EH (cell line): ENCODE measurements at places on chromosomes 2 and 18.

GRCh38 chr18:54396760-54397159, 39.1 kb downstream of the C18orf54 start:
- no peak for DNase-seq

DNA sequence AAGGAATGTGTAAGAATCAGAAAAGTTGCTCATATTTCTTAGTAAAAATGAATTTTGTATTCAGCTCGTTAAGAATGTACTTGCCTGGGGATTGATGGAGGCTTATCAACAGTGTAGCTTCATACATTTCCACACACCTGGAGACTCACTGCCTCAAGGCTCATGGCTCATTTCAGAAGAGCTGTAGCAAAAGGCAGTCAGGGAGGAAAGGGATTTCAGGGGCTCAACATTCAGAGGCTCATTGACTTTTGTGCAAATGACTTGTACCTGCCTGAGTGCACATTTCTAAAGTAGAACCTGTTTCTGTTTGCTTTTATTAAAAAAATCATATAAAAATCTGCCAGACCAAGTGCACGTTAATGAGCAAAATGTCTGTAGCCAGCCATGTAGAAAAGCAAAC, 304.4 kb downstream of the KCNS3 start:
- no peak for DNase-seq

- DNase-seq: peak; percentile 41
Measured at GRCh38 chr2:18372641-18373040, 187.8 kb downstream of the RDH14 start.

GRCh38 chr2:71528749-71529148, 75.4 kb downstream of the DYSF start:
- no peak for DNase-seq

DNA sequence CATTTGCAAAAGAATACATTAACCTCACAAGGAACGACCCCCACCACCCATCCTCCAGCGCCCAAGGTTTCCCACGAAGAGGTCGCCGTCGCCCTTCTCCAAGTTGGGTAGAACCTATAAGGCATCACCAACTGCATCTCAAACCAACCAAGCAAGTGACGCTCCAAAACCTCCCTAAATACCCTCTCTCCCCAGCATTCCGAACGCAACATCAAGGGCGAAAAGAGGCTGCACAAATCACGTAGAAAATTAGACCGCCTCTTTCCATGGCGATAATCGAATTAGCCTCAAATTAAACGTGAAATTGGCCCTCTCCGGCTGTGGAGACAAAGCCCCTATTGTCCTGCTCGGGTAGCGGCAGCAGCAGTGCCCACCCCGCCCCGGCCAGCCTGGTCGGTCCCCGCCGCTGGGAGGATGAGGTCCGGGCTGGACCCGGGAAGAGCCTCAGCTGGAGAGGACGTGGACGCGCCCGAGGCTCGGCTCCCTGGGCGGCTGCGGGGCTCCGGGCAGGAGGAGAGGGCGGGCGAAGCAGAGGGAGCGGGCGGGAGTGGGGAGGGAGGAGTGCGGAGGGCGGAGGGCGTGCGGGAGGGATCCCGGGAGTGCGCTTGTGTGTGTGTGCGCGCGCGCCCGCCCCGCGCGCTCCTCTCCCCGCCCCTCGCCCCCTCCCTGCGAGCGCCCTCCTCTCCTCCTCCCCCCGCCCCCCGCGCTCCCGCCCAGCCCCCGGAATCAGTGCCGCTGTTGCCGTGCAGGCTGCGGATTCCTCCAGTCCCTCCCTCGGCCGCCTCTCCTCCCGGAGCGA, at the start of gene SPTBN1:
TSS of gene SPTBN1 (plus strand) at position 765 of the 799 bp plus-strand sequence. CDS start 70,092 bp downstream, outside the sequence.
- DNase-seq: peak; percentile 90

- DNase-seq: no peak
Measured at GRCh38 chr2:238045575-238045974, 15.2 kb upstream of the SCLY start.

DNA sequence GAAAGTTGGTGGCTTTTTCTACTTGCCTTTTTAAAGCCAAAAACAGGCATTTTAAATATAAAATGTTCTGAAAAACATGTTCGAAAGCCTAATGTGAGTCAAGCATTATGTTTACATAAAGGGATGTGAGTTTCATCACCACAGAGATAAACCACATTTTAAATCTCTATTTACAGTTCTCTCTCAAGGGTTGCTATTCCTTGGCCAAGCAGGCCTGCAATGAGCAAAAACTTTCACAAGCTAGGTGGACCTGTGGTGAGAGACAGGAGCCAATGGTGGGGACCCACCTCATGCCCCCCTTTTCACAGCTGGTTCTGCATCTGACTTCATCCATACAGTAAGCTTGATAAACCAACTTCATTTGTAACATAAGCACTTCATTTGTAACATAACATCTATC, 65.1 kb downstream of the CUL3 start:
- peak; percentile 78 for DNase-seq

DNA sequence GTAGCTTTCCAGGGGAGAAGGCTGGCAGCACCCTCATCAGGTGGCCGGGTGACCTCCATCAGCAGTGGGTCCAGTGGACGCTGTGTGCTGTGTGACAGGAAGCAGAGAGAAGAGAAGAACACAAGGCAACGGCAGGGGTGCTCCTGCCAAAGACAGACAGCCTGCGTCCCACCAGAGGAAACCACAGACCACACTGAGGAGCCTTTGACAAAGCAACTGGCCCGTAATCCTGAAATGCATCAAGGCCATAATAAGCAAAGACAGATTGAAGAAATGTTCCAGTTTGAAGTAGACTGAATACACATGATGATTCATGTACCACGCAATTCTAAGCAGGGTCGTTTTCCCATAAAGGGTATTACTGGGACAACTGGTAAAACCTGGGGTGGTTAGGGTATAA, 172.4 kb downstream of the FBXO15 start:
- DNase-seq: peak; percentile 38

GRCh38 chr2:162072976-162073887, 783 bp downstream of the DPP4 start:
- DNase-seq: peak; percentile 15

- DNase-seq: no peak
Measured at GRCh38 chr18:70194227-70194890, 11.1 kb downstream of the RTTN start.

DNA sequence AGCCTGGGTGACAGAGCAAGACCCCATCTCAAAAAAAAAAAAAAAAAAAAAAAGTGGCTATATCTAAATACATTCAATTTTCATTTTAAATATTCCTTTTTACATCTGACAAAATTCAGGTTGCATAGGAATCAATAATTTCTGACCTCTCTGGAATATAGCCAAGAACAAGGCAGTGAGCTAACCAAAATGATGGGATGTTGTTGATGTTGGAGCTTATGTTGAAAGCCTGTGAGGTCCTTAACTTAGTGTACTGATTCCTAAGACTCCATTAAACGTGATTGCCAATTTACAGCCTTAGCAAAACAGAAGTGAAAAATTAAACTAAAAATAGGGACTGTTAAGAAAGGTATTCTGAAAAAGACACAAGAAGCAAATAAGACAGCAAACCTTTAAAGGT, 109.6 kb downstream of the MEP1B start:
- DNase-seq: no peak
